ENCODE measurements at places on chromosomes 3 and 15. TPM values are rescaled to one million over a fixed set of nuclear protein-coding genes. Genes with fewer than 3 reads are reported as not detected.
A peak's percentile ranks its signal among the peaks of the same experiment; 100 is the strongest.

DNA sequence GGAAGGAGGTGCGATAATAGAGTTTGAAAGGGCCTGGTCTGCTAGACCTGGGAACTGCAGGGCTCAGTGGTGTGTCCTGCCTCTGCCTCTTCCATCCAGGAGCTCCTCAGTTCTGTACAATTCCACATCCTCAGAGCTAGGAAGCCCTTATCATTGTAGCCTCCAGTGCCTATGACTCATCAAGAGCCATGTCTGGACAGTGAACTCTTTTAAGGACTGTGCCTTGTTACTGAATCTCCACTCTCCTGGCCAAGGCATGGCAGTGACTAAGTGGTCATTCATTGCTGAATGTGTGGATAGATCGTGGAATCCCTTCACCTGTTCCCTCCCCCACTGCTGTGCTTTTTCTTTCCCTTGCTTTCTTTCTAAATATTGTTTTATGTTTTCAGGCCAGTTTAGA, 2.9 kb downstream of the TIMP4 start:
- DNase-seq: no peak

Gene PPP1R14D
- not detected for total RNA-seq

GRCh38 chr3:113441051-113441770, at the start of gene CFAP44:
CFAP44 (minus strand) TSS chr3:113441493; CDS start chr3:113433664, 7,829 bp downstream.
- DNase-seq: peak; percentile 95

GRCh38 chr15:81098861-81099651, 35.0 kb upstream of the CFAP161 start:
- DNase-seq: no peak

GRCh38 chr3:72995337-72995736, 1.3 kb upstream of the PPP4R2 start:
- DNase-seq: no peak
